ENCODE measurements at places on chromosomes 1 and 21.

- DNase-seq: no peak
Measured at GRCh38 chr1:203507759-203508158, 13.8 kb downstream of the OPTC start.

- DNase-seq: no peak
Measured at GRCh38 chr1:116994411-116994810, 7.1 kb upstream of the CD101 start.

DNA sequence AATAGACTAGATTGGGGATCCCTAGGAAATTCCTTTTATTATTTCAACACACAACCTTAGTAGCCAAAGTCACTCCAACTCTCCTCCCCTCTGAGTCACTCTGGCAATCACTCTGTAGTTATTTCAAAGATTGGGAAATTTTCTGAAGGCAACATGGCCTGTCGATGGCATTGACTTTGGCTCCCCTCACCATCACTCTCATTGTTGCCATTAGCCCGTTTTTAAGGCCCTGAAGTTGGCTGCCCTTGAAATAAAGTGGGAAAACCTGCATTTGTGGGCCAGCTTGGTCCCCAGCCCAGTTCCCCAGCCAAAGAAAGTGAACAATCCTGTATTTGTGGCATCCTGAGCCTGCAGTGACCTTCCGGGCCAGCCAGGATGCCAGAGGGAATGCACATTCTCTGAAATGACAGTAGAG lies 52.5 kb downstream of the CDC7 start:
- peak; percentile 64 for DNase-seq

DNA sequence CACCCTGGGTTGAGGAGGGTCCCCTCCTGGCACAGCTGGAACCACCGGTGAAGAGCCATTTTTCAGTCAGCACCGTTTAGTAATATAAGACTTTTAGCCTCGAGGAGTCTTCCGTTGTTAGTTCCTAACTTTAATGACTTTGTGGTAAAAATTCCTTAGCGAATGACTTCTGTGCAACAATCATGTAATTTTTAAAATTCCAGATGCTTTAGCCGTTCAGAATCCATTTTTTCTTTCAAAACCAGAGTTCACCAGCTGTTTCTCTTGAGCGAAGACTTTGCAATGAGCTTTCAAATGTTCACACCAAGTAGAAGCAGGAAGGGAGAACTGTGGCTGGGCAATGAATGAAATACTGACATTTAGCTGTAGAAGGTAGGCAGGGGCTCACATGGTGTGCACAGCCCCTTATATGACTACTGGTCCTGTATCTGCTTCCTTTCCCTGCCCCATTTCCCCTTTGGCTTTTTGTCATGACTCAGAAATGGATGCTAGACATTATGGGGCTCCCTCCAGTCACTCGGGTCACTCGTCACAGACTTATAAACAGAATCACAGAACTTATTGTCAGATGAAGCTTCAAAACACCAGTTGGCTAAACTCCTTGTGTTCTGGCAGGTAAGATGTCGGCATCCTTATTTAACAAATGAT lies 4.1 kb downstream of the DISC1 start:
- peak; percentile 73 for DNase-seq

- DNase-seq: no peak
Measured at GRCh38 chr1:173171152-173171551, 36.0 kb downstream of the TNFSF4 start.

DNA sequence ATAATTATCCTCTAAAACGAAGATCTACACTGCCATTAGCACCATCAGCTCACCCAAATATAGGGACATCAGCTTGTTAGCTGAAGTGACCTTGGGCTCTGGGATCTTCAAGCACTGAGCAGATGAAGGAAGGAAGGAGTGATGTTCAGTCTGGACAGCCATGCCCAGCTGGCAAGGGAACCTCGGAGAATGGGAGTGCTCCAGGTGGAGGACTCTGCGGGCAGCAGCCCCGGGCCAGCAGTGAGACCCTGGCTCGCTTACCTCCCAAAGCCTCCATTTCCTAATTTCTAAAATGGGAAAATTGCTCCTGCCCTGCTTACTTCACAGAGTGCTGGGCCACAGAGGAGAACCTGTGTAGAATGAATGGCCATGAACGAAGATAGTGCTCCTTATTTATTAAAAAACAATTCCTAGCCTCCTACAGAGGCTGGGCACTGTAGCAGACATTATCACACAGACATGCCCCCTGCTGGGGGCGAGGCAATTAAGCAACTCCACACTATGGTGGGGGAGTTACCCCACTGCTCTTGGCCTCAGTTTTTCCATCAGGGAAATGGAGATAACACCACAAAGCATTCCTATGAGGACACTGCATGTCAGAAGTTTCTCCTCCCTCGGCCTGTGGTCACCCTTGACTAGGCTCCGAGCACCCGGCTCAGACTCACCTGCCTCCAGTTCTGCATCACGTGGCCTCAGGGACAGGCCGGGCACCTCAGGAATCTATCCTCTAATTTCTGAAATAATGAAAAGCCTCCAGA lies 117.6 kb downstream of the KCNN3 start:
- DNase-seq: no peak

DNA sequence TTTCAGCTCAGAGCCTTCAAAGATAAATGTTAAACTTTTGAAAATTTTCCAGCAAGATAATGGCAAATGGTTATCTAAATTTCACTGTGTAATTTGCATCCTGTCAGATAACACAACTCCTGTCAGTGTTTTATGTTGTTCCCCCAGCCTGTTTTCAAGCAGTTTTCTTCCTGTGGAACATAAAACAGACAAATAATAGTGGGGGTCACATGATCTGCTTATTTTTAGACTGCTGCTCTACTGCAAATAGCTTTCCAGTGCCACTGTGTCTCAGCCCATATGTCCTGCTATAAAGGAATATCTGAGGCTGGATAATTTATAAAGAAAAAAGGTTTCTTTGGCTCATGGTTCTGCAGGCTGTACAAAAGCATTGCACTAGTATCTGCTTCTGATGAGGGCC lies 32.2 kb downstream of the FMO3 start:
- DNase-seq: no peak

DNA sequence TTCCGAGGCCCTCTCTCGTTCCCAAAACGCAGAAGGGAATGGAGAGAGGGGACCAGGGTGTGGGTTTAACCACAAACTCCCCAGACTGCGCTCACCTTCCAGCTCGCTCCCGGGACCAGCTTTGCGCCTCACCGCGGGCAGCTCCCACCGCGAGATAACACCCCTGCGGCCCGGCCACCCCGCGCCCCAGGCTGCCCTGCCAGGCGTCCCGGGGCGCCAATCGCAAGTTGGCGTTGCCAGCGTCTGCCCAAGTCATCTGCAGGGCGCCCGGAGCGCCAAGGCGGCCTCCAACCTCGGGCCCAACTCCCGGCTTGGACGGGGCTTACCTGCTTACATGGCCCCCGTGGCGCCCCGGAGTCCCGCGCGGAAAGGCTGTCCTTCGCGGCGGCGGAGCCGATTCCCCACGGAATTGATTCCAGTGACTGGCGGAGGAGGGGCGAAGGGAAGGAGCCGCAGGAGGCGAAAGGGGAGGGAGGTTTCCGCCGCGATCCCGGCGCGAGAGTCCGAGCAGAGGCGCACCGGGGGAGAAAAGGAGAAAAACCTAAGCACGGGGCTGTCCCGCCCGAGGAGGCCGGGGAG lies 456 bp downstream of the PTPN14 start:
- no peak for DNase-seq

DNA sequence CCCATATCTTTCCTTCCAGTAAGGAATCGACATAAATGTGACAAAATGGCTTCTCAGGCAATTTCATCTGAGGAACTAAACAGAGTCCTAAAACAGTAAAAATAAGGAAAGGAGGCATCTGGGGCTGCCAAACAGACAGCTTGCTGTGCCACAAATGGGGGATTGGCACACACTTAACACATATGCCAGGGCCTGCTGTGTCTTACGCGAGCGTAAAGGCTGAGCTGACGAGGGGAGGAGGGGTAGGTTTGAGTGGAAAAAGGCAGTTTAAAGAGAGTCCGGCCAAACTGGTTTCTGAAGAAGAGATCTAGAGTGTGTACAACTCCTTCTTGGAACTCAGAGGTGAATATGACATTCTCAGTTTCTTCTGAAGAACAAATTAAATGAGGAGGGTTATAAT lies 244.1 kb upstream of the MAP1LC3C start:
- no peak for DNase-seq

DNA sequence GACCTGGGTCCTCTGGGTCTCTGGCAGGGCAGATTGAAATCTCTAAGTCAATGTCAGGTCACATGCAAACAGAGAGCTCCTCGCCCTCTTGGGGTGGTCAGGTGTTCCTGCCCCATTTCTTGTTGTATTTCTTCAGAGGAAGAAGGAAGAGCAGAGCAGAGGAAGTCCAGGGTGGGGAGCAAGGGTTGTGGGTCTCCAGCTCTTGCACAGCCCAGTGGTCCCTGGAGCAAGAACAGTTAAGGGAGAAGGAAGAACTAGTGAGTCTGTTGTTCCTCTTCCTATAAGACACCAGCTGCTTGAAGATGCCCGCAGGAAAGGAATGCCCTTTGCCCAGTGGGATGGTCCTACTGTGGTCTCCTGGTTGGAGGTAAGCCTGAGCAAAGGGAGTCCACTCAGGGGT lies 26.3 kb downstream of the MYOG start:
- DNase-seq: no peak

GRCh38 chr1:206582537-206582936 lies 29.7 kb downstream of the EIF2D start:
- no peak for DNase-seq

- peak; percentile 91 for DNase-seq
Measured at GRCh38 chr1:19768353-19769210, 31.1 kb downstream of the TMCO4 start.

DNA sequence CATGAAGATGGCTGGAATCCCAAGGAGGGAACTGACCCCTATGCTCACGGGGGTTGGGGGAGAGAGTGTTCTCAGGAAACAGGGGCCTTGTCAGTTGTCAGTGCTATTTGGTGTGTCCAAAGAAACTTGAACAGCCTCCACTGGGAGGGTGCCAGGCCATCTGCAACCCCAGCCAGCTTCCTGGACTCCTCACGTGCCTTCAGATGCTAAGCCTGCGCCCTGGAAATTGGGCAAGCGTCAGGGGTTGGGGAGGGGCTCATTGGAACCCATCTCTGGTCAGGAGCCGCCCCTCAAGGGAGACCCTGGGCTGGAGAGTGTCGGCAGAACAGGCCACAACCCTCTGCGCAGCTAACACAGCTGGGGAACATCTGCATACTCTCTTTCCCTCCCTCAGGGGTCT lies 13.1 kb upstream of the LHX4 start:
- DNase-seq: no peak
